Daoy (cell line): ENCODE measurements at places on chromosomes 3 and 15. TPM values are rescaled to one million over a fixed set of nuclear protein-coding genes. Genes with fewer than 3 reads are reported as not detected.

GRCh38 chr3:68953816-68954444 is 21.6 kb upstream of the TAFA4 start:
- DNase-seq: no peak

- no peak for DNase-seq
Measured at GRCh38 chr3:56884387-56884786, 82.6 kb upstream of the ARHGEF3 start.

GRCh38 chr3:181252631-181253030 is 263.1 kb upstream of the DNAJC19 start:
- DNase-seq: no peak

GOLGA8S gene
- total RNA-seq: not detected in 2 replicates

LOXL1 gene
- total RNA-seq: 125 and 161 TPM in 2 replicates

DNA sequence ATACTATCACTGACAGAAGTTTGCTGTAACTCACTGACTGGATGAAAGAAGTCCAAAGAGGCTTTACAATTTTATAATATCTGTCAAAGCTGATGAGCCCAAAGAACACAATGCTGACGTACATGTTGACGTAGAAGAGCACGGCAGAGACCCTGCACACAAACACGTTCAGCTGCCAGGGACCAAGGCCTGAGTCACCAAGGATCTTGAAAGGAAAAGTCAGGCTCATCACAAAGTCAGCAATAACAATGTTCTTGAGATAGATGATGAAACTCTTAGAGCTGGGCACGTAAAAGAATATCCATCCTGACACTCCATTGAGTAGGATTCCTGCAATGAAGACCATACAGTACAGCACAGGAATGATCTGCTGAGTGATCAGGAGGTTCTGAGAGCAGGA is 10.9 kb upstream of the GPR171 start:
- no peak for DNase-seq

DNA sequence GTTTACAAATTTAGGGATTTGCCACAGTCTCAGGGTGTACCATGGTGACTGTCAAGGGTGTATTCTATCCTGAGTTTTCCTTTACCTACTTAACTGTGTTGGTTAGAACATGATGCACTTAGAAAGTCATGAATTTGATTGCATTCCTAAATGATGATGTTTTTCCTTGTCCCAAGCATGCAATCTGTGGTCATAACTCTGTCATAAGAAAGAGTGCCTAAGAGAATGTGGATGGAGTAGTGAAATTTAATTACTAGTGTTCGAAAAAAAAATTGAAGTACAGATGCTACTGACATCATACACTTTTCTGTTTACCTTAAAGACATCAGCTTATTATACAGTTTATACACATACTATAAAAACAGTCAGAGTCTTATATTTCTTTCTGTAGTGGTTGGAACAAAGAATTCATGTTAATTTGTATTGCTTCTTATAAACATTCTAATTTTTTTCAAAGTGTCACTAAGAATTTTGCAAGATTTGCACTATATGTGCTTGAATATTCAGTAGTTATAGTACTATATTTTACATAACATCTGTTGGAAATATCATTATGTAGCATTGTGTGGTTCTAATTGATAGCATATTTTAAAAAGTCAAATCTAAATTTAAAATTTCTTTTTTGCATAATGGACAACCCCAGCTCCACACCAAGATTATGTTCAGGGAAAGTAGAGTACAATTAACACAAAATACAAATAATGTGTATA is 231.3 kb upstream of the KCNMB2 start:
- peak; percentile 17 for DNase-seq

DNA sequence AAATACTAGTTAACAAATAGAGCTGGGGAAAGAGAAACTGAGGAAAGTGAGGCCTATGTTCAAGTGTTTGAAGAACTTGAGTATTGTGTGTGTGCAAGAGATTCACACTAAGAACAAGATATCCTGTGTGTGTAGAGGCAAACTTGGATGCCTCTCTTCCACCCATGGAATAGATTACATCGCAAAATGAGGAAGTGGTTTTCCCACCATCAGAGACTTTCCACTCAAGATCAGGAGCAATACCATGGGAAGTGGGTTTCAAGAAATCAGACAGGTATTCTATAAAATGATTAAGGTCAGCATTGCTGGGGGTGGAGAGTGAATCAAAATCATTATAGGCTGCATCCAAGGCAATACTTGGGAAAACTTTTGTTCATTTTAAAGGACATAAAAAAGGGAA is 308.0 kb downstream of the FGF12 start:
- no peak for DNase-seq

DNA sequence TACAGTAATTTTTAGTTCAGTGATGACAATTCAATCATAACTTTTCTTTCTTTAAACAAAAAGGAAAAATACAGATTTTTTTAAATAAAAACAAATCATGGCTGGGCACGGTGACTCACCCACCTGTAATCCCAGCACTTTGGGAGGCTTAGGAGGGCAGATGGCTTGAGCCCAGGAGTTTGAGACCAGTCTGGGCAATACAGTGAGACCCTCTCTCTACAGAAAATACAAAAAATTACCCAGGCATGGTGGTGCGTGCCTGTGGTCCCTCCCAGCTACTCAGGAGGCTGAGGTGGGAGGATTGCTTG is 25.6 kb upstream of the ATG7 start:
- DNase-seq: no peak

SLC35G2 gene
- 15.6 and 25.0 TPM in 2 replicates for total RNA-seq

- peak; percentile 28 for DNase-seq
Measured at GRCh38 chr15:68700455-68701123, 120.1 kb downstream of the ANP32A start.

DNA sequence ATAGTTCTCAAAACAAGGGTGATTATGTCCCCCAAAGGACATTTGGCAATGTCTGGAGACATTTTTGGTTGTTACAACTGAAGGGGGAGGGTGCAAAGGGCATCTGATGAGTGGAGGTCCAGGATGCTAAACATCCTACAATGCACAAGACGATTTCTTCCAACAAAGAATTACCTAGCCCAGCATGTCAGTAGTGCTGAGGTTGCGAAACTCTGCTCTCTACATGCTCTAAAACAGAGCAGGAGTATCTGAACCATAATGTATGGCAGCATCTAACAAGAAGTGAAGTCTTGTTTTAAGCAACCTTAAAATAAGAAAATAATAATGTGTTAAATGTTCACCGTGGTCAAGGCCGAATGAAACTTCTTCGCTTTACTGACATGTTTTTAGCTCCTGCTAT is 7.0 kb downstream of the GYG1 start:
- no peak for DNase-seq

DNA sequence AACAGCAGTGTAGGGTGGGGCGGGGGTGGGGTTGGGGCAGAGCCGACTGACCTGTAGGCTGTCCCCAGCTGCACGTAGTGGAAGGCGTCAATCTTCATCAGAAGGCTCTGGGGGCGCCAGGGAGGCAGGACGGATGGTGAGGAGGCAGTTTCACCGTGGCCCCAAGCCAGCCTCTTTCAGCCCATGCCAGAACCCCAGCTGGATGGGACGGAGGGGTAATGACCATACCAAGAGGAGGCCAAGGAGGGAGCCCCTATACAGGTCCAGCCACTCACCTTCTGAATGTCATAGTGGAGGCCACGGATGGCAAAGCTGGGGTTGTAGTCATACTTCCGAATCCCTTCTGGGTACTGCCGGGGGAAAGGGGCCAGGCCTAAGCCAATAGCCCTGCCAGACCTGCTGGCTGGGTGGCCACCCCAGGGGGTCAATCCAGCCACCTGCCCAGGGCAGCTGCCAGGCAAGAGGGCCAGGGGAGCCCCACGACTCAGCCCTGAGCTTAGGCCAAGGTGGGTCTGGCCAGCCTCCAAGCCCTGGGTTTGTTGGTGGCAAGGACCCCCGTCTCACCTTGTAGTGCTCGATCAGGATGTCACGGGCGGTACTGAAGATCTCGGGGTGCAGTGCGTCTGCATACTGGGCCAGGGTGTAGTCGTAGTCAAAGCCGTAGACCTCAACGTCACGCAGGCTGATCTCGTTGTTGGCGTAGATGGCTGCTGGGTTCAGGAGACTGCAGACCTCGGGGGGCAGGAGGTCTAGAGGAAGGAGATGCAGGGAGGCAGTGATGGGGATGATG is 4.9 kb downstream of the NT5DC2 start:
- DNase-seq: no peak

- peak; percentile 67 for DNase-seq
Measured at GRCh38 chr3:72973031-72973723, 23.4 kb upstream of the PPP4R2 start.

GRCh38 chr15:48636511-48636910 is 9.0 kb downstream of the FBN1 start:
- DNase-seq: peak; percentile 52

GRCh38 chr3:37320276-37320675 is 145.9 kb upstream of the LRRFIP2 start:
- DNase-seq: no peak

DNA sequence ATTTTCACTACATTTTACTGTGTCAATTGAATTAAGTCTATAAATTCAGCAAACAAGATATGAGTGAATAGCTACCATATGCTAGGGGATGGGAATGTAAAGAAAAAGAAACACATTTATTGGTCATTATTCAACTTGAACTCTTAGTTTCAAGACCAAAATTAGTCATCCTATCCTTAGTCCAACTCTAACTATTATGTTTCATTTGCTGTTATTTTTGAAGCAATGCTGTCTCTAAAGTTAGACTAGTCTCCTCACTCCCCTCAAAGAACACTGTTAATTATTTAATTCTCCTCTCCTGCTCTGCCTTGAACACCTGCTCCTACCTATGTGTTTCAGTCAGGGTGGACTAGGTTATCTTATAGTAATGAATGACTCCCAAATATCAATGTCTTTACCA is 920.9 kb downstream of the TUSC7 start:
- DNase-seq: no peak

GRCh38 chr15:100200287-100200880 is 141.4 kb downstream of the ADAMTS17 start:
- no peak for DNase-seq

CACNA2D2 gene
- 0.03 TPM in 1 of 2 replicates, not detected in the other for total RNA-seq

GRCh38 chr15:65376767-65377104 is 1.1 kb downstream of the IGDCC3 start:
- peak; percentile 33 for DNase-seq

LMCD1 gene
- 14.5 and 18.7 TPM in 2 replicates for total RNA-seq

DNA sequence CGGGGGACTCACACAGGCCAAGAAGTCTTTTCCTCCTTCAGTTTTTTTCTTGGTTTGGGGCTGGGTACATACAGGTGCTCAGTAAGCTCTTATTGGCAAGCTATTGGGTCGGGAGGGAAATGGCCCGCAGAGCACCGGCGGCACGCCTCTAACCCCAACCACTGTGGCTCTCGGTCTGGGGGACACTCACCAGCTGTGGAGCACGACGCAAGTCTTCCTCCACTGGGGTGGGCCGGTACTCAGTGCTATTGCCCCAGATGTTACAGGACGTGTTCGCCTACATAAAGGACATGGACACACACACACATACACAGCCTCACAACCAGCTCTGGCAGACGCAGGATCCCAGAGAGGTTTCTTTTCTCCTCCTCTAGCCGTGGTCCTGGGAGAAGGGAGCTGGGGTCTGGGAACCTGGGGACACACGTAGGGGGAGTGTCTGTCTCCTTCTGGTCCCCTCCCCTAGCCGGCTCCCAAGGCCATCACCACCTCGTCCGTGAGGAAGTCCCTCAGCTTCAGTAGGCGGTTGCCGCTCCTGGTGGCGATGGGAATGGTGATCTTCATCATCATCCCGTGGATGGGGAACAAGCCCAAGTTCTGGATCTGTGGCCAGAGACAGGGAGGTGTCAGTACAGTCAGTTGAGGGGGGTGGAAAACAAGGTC is 33.4 kb downstream of the FEM1B start:
- DNase-seq: no peak

DNA sequence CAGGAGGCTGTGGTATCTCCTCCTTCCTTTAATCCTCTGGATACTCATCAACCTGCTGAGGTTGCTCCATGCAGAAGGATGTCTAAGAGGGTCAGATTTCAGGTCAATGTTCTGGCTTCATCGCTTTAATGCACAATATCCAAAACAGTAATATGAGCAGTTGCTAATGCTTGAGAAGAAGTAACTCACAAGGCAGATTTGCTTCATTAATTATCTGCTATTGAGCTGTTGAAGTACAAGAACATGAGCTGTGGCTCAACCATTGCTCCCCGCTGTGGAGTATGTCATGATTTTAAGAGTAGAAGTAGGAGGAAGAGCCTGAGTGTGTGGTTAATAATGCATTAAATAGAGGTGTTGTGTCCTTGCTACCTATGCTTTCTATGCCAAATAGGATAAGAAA is 1412.9 kb upstream of the ALCAM start:
- no peak for DNase-seq

PLXND1 gene
- 9.1 and 12.1 TPM in 2 replicates for total RNA-seq

- no peak for DNase-seq
Measured at GRCh38 chr15:97989299-97989698, 28.8 kb downstream of the ARRDC4 start.

GRCh38 chr3:14525685-14526631 is 14.2 kb downstream of the GRIP2 start:
- peak; percentile 49 for DNase-seq

GRCh38 chr3:139935016-139935865 is at the start of gene CLSTN2:
Gene CLSTN2, plus strand, starts transcription at chr3:139935185.
- peak; percentile 90 for DNase-seq

DNA sequence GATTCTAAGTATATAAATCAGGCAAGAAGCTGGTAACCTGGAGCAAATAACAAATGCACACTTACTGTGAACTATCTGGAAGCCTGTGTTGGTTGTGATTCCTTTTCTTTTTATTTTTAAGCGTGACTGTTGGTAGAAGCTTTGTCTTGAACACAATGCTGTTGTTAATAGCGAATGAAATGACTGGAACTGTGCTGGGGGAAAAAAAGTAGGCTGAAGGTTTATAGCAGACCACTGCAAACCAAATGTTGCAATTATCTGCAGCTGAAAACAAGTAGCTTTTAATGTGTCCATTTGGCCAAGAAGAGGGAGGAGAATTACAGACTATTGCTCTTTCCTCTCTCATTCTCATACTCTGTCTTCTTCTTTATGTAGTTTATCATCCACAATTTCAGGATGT is 184.5 kb upstream of the DNAJC19 start:
- no peak for DNase-seq

- DNase-seq: no peak
Measured at GRCh38 chr3:11949351-11949750, 54.8 kb upstream of the SYN2 start.

TRIM42 gene
- not detected in 2 replicates for total RNA-seq

- no peak for DNase-seq
Measured at GRCh38 chr15:72365844-72366243, 10.0 kb downstream of the HEXA start.

GRCh38 chr15:80803580-80804525 is 24.7 kb downstream of the CEMIP start:
- DNase-seq: no peak

GRCh38 chr15:69118089-69118488 is 42.3 kb upstream of the GLCE start:
- DNase-seq: no peak
